Effector memory CD8-positive, alpha-beta T cell (primary cell): ENCODE measurements at places on chromosomes 2 and 18.

DNA sequence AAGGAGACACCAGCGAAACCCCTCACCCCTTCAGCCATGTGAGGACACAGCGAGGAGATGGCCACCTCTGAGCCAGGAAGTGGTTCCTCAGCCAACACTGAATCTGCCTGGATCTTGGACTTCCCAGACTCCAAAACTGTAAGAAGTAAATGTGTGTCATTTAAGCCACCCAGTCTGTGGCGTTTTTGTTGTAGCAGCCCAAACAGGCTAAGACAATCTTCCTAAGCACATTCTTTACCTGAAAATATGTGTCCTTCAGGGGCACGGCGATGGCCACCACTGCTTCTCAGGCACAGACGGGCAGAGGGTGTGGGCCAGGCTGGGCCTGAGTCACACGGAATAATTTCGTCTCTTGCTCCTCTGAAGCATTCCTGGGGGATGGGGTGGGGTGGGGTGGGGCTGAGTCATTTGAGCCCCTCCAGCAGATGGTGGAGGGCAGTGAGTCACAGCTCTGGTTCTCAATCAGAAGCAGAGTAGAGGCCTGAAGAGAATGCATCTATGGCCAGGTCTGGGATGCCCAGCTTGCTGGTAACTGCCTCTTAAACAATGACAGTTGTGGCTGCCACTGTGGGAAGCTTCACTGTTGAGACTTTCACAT is 142.4 kb downstream of the CAPN13 start:
- DNase-seq: no peak
- peaks cover 2% of the 10 kb centered on the region for H3K27me3 ChIP-seq
- H3K27ac ChIP-seq: no peak overlapping the region
- no peaks in the 10 kb centered on the region for H3K4me1 ChIP-seq
- peaks cover 3% of the 10 kb centered on the region for H3K36me3 ChIP-seq

- H3K4me3 ChIP-seq: peak within 1 kb of the TSS; percentile 91
- H3K4me1 ChIP-seq: peaks cover 21% of the 10 kb centered on the region
- peaks cover 72% of the 10 kb centered on the region for H3K27me3 ChIP-seq
These were observed at the start of gene GATA6 for GRCh38 chr18:22169011-22169888. Gene GATA6 (plus strand): TSS chr18:22169589. CDS start chr18:22171145, 1,556 bp downstream.

DNA sequence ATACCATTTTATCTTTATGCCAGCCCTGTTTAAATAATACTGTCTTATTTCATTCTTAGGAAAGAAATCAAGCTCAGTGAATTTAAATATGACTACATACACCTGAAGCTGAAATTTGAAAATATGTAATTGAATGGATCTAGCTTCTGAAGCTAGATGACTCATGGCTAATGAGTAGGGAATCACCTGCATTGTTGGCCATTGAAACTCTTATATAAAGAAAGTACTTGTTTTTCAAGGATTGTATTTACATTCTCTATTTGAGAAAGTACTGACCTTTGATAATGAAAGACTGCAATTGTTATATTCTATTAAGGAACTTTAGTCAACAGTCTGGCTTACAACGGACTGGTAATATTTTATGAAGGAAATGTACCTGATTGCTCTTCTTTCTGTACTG is 346.7 kb upstream of the LRATD1 start:
- DNase-seq: no peak
- no peak overlapping the region for H3K4me3 ChIP-seq
- peaks cover 3% of the 10 kb centered on the region for H3K36me3 ChIP-seq
- no peak overlapping the region for H3K27ac ChIP-seq
- H3K4me1 ChIP-seq: no peaks in the 10 kb centered on the region

DNA sequence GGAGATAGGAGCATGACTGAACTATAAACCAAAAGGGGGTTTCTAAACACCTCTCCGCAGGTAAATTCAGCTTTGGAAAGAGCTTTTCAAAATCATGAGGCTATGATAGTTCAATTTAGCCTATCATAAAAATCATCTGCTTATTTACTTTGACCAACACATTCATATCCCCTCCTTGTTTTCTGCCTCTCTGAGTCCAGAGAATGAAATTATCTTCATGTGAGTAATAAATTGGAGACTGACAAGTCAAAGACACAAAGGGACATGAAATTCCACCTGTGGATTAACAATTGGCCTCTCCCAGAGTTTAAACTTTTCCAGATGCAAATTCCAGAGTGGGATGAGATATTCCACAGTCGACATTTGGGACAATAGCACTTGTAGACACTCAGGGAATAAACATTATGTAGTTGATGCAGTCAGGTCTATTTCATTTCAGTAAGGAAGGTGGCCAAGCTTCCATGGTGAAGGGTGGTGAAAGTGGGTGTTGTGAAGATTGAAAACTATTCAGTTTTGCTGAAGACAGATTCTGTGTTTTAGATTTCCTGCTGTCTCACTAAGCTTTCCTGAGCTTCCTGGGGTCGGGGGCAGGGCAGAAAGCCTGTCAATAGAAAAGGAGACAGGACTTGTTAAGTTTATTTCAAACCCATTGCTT is 84.7 kb downstream of the CDC42EP3 start:
- peak overlapping the region; percentile 91 for H3K27ac ChIP-seq
- H3K4me3 ChIP-seq: peak overlapping the region; percentile 84
- H3K36me3 ChIP-seq: peaks cover 2% of the 10 kb centered on the region

- H3K36me3 ChIP-seq: no peaks in the 10 kb centered on the region
- H3K4me3 ChIP-seq: no peak overlapping the region
- H3K27me3 ChIP-seq: no peaks in the 10 kb centered on the region
- no peak overlapping the region for H3K27ac ChIP-seq
- no peaks in the 10 kb centered on the region for H3K4me1 ChIP-seq
These were observed 64.1 kb upstream of the ZNF532 start for GRCh38 chr18:58800582-58800981.

DNA sequence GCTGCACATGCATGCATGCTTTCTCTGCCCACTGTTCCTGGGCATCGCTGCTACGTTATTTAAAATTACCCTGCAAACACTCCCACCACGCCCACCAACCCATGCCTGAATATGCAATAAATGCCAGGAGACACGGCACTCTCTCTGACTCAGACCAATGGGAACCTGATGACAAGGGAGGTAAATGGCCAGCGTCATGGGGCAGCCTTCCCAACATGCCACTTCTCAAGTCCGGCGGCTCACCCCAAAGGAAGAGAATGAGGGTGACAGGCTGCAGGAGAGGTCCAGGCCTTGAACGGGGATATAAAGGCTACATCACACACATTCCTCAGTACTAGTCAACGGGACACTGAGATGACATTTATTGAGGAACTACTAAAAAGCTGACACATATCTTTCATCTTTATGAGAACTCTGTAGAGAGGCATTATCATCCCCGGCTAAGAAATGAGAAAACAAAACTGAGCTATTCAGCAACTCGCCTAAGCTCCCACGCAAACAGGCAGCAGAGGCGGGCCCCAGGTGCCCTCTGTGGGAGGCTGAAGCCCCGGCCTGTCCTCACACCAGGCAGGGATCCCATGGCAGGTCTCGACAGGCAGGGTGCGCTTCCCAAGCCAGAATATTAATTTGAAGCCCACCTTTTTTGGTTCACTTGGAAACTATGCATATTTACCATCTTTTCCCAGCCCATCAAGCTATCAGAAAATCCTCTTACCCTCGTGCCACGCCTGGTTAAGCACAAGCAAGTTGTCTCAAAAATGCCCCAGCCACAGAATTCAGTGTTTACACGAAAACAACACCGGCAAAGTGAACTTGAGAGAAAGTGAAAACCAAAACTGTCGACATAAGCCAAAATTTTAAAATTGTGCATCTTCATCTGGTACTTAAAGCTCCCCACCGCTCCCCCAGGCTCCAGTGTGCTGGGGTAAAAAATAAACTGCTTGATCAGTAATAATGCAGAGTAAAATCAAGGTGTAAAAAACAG is 166.3 kb downstream of the HDAC4 start:
- no peaks in the 10 kb centered on the region for H3K36me3 ChIP-seq
- H3K4me3 ChIP-seq: peak overlapping the region; percentile 34
- no peaks in the 10 kb centered on the region for H3K27me3 ChIP-seq
- no peak for DNase-seq

GRCh38 chr18:66193938-66194337 is 410.0 kb downstream of the CDH19 start:
- no peaks in the 10 kb centered on the region for H3K4me1 ChIP-seq
- no peaks in the 10 kb centered on the region for H3K27me3 ChIP-seq
- no peak for DNase-seq
- no peak overlapping the region for H3K4me3 ChIP-seq

GRCh38 chr2:111952871-111953452 is 54.6 kb downstream of the MERTK start:
- no peaks in the 10 kb centered on the region for H3K36me3 ChIP-seq
- H3K27ac ChIP-seq: no peak overlapping the region
- DNase-seq: no peak
- no peak overlapping the region for H3K4me3 ChIP-seq
- H3K27me3 ChIP-seq: peaks cover 22% of the 10 kb centered on the region

GRCh38 chr2:223328578-223328977 is 273.6 kb downstream of the SCG2 start:
- no peak overlapping the region for H3K4me3 ChIP-seq
- DNase-seq: no peak
- no peaks in the 10 kb centered on the region for H3K36me3 ChIP-seq

DNA sequence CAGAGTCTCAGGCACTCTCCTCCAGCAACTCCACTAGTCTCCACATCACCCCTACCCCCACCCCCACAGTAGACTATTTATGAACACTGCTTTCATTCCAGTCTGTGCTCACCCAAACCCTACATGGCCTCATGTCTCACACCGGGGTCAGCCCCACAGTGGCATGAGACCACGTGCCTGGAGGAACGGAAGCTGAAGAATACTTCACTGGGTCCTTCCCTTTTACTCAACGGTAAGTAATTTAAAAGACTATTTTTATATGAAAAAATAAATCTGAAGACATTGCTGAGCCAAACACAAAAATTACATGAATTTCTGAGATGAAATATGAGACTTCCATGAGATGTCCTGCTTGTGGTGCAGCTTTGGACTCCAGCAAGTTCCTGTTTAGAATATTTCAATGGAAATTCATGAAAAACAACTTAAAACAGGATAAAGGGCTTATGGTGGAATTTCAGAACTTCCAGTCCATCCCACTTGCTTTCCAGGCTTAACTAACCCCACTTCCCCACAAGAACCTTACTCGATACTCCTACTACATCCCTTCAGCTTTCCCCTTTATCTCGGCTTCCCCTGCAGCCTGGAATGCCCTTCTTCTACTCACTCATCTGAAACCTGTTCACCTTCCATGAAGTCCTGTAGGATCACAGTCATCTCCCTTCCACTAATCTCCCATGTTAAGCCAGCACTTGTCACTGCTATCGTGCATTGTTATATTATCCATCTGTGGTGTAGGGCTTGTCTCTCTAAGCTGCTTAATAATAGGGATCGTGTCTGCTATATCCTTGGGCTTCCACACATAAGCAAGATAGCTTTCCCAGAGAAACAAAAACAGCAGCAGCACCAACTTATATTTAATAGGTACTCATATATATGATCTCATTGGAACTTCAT is 47.9 kb downstream of the SLC14A1 start:
- H3K4me1 ChIP-seq: peaks cover 42% of the 10 kb centered on the region
- H3K27ac ChIP-seq: no peak overlapping the region
- DNase-seq: no peak
- peaks cover 6% of the 10 kb centered on the region for H3K36me3 ChIP-seq
- H3K4me3 ChIP-seq: no peak overlapping the region

DNA sequence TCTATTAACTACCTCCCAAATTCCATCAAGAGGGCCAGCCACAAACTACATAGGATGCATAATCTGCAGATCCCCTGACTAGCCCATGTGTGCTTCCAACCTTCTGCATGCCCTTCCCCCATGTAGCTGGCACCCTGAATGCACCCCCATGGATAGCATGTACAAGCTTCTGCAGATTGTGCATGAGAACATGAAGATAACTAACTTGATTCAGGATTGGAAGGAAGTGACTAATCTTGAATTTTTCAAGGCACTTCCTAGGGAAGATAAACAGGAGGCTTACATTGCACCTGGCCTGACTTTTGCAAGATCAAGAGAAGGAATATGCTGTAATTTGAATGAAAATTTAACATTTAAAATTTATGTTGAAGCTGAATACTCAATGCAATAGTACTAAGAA is 66.7 kb downstream of the CDC42EP3 start:
- no peak overlapping the region for H3K27ac ChIP-seq
- H3K4me1 ChIP-seq: peaks cover 28% of the 10 kb centered on the region
- peaks cover 42% of the 10 kb centered on the region for H3K36me3 ChIP-seq
- no peaks in the 10 kb centered on the region for H3K27me3 ChIP-seq
- no peak overlapping the region for H3K4me3 ChIP-seq

GRCh38 chr2:119544939-119545475 is 758 bp downstream of the CFAP221 start:
- H3K36me3 ChIP-seq: no peaks in the 10 kb centered on the region
- no peak for DNase-seq
- peaks cover 3% of the 10 kb centered on the region for H3K4me1 ChIP-seq
- H3K27me3 ChIP-seq: peaks cover 62% of the 10 kb centered on the region
- H3K27ac ChIP-seq: no peak overlapping the region

- H3K4me3 ChIP-seq: no peak overlapping the region
- no peak for DNase-seq
- H3K27ac ChIP-seq: no peak overlapping the region
- H3K36me3 ChIP-seq: no peaks in the 10 kb centered on the region
- H3K27me3 ChIP-seq: no peaks in the 10 kb centered on the region
These were observed 75.3 kb upstream of the CYP26B1 start for GRCh38 chr2:72222829-72223564.

- H3K27me3 ChIP-seq: no peaks in the 10 kb centered on the region
- H3K4me3 ChIP-seq: no peak overlapping the region
- H3K4me1 ChIP-seq: no peaks in the 10 kb centered on the region
- no peaks in the 10 kb centered on the region for H3K36me3 ChIP-seq
- no peak overlapping the region for H3K27ac ChIP-seq
These were observed 591.2 kb downstream of the RNF144A start for GRCh38 chr2:7508296-7508943.

- no peak overlapping the region for H3K4me3 ChIP-seq
- DNase-seq: no peak
- H3K27me3 ChIP-seq: no peaks in the 10 kb centered on the region
- peaks cover 19% of the 10 kb centered on the region for H3K36me3 ChIP-seq
- no peaks in the 10 kb centered on the region for H3K4me1 ChIP-seq
These were observed 84.3 kb downstream of the FANCL start for GRCh38 chr2:58156780-58157179.
